NCI-H82 (cell line): ENCODE measurements at places on chromosomes 12 and 14.

- DNase-seq = peak; percentile 80
These were observed 20.2 kb downstream of the KRT8 start for GRCh38 chr12:52884526-52885293.

GRCh38 chr12:3225154-3225795, 148.1 kb downstream of the TSPAN9 start:
- DNase-seq = peak; percentile 93

GRCh38 chr14:68694516-68695235, 98.2 kb downstream of the ZFP36L1 start:
- DNase-seq = no peak

DNA sequence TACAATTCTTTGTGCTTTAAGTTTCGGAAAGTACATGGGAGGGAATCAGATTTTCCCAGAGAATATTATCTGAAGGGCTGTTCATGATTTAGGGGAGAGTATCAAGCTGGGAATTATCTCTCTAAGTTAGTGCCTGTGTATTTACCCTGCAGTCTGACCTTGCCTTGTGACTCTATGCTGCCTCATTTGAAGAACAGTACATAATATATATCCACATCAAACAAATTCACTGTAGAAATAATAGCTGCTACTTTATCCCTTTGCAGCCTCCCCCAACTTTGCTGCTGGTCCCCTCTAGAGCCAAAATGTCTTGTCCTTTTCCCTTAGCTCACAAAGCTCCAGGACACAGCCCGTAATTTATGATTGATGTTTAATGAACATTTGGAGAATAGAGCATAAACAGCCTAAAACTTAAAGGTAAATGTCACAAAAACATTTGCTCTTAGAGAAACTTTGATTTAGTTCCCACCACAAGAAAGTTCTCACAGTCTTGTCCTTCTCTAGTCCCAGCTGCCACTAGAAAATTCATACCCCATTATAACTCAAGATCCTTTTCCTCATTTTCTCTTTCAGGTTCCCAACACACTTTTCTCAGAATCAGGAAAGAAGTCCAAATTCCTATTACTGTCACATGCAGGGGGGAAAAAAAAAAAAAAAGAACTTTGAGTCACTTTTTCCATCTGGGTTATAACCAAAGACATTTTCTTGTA, 1009.6 kb downstream of the FLRT2 start:
- no peak for DNase-seq

GRCh38 chr12:54415221-54415929, 3.7 kb downstream of the ITGA5 start:
- DNase-seq = peak; percentile 16

GRCh38 chr12:125194163-125194773, 129.0 kb downstream of the AACS start:
- DNase-seq = peak; percentile 57
